ENCODE measurements at places on chromosomes 5 and 9.

DNA sequence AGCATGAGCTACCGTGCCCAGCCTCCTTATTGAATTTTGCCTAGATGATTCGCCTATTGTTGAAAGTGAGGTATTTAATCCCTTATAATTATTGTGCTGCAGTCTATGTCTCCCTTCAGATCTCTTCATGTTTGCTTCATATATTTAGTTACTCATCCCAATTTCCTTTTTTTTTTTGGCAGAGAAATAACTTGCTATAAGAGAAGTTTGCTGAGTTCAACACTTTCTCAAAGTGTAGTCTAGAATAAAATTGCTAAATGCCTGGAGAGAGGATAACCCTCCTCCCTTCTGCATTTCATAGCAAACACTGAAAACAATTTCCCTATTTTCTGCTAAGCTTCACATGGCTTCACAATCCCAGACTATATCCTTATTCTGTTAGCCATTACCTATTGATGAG lies 136.6 kb upstream of the CD180 start:
- DNase-seq, result no peak

GRCh38 chr5:128877476-128877875 lies 87.8 kb upstream of the SLC27A6 start:
- DNase-seq, result no peak

DNA sequence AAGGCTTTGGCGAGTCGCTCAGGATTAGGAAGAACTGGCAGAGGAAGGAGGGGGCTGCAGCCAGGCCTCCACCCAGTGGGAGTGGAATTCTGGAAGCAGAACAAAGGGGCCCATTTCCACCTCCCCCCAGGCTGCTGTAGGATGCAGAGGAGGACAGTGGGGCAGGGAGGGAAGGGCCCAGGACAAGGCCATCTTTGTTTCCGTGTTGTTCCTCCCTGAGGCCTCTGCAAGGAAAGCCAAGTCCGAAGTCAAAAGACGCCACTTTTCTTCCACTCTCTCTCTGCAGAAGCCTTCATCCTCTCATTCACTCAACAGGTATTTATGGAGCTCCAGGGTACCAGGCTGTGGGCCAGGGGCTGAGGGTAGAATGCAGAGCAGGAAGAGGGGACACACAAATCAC lies 70.7 kb downstream of the ENTREP1 start:
- DNase-seq, result no peak

DNA sequence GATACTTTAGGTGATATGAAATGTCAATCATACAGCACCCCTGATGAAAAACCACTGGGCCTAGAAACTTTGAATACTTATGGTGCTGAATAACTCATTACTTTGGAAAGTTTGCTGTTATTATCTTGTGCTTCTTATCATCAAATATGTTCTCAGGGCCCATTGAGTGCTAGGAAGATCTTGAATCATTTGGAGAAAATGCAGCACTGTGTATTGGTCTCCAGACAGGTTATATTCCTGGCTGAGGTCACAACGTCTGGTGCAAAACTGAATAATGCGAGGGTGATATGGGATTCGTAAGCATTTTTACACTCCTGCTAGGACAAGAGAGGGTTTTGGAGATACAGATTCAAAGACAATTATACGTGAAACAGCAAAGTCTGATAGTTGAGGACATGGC lies 249.4 kb upstream of the TNC start:
- no peak for DNase-seq

GRCh38 chr9:27355166-27355565 lies 58.2 kb upstream of the EQTN start:
- DNase-seq, result no peak
